ENCODE measurements at places on chromosomes 5 and 9.

- no peak for DNase-seq
Measured at GRCh38 chr5:112238473-112238872, 180.6 kb downstream of the EPB41L4A start.

GRCh38 chr5:88507261-88507660 is 238.6 kb upstream of the TMEM161B start:
- no peak for DNase-seq

DNA sequence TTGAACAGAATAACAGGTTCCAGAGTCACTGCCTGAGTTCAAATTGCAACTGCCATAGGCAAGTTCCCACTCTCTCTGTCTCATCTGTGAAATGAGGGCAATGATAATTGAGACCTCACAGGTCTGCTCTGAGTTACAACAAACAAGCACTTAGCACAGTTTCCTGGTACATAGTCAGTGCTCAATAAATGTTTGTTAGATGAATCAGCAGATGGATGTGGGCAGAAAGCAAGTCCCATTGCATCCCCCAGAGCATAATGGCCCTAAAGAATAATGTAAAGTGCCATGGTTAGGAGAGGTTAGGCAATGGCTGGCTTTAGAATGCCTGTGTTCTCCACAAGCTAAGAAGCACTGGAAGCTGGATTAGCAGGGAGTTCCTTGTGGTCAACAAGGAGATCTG is 136.5 kb upstream of the LARP1 start:
- DNase-seq, result no peak

DNA sequence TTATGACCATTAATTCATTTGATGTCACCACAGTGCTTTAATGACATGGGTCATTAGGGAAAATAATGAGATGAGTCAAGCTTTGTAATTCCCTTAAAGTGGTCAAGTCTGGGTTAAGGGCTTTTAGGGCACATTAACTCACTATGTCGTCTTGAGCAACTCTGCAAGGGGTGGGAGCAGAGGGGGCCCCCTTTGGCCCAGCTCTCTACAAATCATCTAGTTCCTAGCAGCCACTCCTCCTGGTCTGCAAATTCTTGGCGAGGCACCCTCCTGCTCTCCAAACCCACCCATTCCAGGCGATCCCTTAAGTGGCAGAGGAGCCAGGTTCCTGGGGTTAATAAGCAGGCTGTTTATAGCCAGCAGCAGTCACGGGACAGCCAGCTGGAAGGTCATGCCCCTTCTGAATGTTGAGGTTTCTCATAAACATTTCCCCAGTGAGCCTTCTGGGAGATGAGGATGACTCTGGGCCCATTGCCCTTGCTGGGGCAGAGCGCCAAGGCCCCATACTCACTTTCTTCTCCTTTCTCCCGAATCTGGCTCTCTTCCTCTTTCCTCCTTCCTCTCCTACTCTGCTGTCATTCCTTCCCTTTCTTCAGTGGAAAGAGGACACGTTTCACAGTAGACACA is 14.3 kb upstream of the GPX3 start:
- no peak for DNase-seq

DNA sequence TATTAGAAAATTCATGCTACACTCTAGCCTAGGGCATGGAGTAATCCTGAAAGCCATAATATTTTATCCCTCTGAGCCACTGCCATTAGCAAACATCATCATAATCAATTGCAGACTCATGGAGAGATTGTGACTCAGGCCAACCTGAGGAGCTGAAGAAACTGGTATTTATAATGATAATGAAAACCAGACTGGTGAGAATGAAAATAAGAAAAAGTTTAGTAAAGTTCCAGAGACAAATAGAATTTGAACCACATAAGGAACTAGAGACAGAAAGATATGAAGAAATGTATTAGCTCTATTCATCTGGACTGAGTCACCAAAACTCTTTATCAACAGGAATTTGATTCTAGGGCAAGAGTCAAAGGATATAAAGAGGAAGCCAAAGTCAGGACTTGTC is 158.7 kb downstream of the DRD1 start:
- no peak for DNase-seq

GRCh38 chr9:136979769-136980587 is 2.7 kb downstream of the PTGDS start:
- no peak for DNase-seq

GRCh38 chr9:109771796-109772531 is 8.0 kb upstream of the PALM2AKAP2 start:
- no peak for DNase-seq

DNA sequence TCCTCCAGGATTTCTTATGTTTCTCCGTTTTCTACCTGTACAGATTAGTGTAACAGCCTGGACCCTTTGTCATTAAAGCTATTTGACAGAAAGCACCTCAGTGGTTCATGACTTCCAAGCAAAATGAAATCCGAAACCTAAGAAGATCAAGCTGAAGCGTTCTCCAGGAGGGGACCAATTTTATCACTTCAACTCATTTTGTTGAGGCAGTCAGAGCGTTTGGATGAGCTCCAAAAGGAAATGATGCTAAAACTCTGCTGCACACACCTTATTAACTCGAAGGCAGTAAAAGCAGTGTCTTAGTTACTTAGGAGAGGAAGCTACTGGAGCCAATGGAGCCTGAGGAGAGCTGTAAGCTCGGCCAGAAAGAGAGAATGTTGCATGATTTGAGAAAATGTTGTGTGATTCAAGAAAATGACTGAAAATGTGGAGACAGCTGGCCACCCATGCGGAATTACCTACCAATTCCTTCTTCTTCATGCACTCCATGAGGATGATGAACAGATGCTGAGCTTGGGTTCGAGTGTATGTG is 346.7 kb upstream of the KLF9 start:
- DNase-seq, result no peak

- DNase-seq, result no peak
Measured at GRCh38 chr5:149217803-149218155, 53.9 kb upstream of the AFAP1L1 start.

DNA sequence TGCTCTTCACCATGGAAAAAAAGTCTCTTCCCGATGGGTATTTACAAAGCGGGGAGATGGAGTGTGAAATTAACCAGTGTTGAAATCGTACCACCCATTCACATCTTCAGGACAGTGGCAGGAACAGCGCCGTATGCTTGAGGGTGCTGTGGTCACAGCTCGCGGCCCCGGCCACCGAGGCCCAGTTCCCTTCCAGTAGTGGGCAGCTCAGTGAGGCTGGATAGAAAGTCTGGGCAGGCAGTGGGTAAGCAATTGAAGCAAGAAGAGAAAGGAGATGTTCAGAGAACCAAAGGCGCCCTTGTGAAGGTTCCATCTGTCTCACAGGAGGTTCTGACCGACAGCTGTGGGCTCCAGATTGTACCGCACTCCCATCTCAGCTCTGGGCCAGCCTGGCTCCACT is 59.1 kb downstream of the SECISBP2 start:
- DNase-seq, result no peak

- no peak for DNase-seq
Measured at GRCh38 chr5:68995845-68996545, 97.8 kb upstream of the SLC30A5 start.

- DNase-seq, result peak; percentile 26
Measured at GRCh38 chr5:68287976-68288706, 72.6 kb downstream of the PIK3R1 start.

- DNase-seq, result no peak
Measured at GRCh38 chr5:53260446-53260845, 150.9 kb upstream of the MOCS2 start.

GRCh38 chr5:102139029-102139428 is 157.1 kb downstream of the SLCO4C1 start:
- no peak for DNase-seq

- DNase-seq, result no peak
Measured at GRCh38 chr9:98287384-98287783, 31.9 kb upstream of the TBC1D2 start.

DNA sequence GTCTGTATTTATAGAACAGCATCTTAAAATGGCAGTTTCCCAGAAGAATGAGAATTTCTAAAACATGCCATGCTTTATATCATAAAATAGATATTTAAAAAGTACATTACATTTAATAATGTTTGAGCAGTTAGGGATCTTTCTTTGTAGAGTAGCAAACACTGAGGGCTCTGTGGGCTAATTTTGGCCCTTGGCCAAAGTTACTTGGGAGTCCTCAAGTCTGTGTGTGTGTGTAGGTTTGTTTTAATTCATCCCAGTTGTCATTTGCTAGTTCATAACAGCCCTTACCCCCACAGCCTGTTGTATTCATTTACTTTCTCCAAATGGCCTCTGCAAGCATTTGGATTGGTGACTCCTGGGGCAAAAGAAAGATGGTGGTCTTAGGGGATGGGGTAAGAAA is 576.4 kb upstream of the SGCD start:
- DNase-seq, result no peak

GRCh38 chr5:148807851-148808250 is 18.6 kb upstream of the ADRB2 start:
- no peak for DNase-seq

- no peak for DNase-seq
Measured at GRCh38 chr9:81534138-81534875, 155.0 kb downstream of the TLE1 start.

DNA sequence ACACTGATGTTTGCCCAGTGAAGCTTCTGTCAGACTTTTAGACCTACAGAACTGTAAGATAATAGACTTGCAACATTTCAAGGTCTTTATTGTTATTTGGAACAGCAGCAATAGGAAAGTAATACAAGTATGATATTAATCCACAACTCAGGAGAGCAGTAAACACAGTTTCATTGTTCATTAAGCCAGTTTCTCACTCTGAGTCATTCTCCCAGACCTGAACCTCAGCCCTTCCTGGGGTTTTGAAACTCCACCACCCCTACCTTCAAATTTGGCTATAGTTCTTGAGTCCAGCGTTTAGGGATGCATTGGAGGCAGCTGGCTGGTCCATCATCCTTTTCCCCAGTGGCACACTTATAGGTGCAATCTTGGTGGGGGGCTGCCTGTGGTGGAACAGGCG is 203.2 kb downstream of the RAB3C start:
- DNase-seq, result no peak

DNA sequence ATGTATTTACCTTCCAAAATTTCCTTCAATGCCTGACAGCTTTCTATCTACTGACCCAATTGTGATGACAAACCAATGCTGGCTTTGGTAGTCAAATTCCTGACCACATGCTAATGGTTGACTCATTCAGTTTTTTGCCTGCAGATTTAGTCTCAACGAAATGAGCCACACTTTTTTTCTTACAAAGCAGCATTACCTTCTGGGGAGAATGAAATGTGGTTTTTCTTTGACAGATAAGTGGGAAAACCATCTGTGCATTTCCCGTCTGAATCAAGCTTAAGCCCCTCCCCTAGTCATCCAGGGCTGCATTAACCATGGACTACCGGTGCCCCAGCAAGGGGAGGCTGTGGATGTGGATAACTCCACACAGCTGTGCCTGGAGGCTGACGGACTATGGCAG is 99.6 kb upstream of the TAF11L2 start:
- DNase-seq, result no peak

GRCh38 chr5:99368726-99369125 is 439.9 kb upstream of the CHD1 start:
- DNase-seq, result no peak

GRCh38 chr5:27266184-27266583 is 227.8 kb upstream of the CDH9 start:
- DNase-seq, result no peak

DNA sequence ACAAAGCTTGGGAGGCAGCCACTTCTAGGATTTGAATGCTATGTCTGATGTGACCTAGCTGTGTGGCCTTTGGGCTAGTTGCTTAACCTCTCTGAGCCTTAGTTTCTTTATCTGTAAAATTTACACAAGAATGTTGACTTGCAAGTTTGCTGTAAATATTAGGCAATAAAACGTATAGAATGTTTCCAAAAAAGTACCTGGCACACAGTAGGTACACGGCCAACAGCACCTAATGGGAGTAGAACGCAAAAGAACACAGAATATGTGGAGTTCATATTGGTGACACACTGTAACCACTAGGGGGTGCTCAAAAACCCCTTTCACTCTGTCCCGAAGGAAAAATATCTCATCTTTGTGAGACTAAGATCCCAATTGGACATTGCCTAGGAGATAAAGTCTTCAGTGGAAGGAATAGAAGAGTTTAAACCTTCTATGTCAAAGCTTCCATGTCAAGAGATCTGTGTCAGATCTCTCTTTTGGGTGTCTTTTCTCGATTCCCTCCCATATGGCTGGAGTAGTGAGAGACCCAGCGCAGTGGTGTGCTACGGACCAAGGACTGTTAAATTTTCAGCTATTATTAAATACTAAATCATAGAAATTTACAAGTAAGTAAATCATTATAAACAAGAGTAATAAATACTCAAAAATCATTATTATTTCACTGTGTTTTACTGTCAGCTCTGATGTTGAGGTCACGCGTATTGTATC is 145.4 kb upstream of the RAD23B start:
- DNase-seq, result no peak

DNA sequence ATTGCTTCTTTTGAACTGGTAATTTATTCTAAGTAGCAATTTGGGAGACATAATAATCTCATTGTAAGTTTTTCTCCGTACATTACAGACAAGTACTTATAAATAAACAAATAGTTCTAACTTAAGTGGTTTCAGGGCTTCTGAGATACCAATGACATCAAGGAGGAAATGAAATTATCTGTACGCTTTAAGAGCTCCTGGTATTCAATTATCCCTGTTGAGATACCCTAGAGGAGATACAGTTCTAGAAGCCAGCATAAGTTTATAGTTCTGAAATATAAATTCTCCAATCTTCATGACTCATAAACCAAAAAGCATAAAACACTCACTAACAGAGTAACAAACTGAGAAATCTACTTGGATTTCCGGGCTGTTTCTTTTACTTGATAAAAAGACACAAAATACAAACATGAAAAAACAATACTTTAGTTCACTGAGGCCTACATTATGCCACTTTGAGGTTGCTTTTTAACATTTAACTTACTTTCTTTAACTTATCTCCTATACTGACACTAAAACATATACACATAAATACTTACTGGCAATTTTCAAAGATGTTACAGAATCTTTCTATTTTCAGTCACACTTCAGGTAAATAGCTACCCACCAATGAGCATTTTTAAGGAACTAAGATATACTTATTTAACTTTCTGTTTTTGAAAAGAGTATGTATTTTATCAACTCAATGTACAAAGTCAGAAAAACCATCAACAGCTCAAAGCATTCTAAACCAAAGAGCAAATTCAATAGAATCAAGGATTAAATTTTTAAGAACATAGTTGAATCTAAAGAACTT is 7.5 kb downstream of the DCTN4 start:
- DNase-seq, result no peak

All from activated T-helper 1 cell treated with Interleukin-2 at 50 U/mL for 16 hours (primary cell).